ENCODE measurements at places on chromosomes 7 and 10.

- no peak for DNase-seq
Measured at GRCh38 chr7:153509768-153510167, 542.4 kb upstream of the DPP6 start.

DNA sequence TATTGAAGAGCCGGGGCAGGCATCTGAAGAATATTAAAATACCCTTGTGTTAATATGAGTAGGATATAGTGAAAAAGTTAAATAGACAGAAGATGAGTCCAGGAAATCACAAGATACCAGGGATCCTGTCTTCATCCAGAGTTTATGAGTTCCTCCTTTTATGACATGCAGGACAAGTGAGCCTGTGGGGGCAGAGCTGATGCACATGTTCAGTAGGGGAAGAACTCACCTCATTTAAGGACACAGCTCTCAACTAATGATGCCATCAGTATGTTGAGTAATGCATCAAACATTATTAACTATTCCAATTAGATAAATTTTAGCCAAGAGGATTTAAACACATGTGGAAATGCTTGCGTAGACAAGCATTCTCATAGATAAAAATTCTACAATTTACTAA, 435.8 kb upstream of the AKR1E2 start:
- no peak for DNase-seq

GRCh38 chr10:22824984-22825383, 102.9 kb upstream of the ARMC3 start:
- peak; percentile 94 for DNase-seq

DNA sequence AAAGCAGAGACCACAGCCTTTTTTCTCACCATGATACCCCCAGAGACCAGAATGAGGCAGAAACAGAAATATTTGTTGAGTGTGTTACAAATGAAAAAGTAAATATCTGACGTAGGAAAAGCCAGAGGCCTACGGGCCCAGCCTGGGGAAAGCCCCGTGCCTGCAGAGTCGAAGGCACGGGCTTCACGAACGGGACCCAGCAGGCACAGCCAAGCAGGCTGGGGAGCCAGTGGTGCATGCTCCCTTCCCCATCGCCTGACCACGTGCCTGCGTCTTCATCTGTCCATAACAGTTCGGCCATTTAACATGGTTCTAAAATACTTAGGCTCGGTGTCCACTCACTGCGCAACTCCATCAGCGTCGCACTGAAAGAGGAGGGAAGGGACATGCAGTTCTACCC, 50.8 kb downstream of the SLIT1 start:
- DNase-seq: no peak

- DNase-seq: no peak
Measured at GRCh38 chr7:106552645-106553445, 108.1 kb downstream of the CCDC71L start.

GRCh38 chr10:52526251-52526823, 212.3 kb downstream of the DKK1 start:
- DNase-seq: peak; percentile 51

GRCh38 chr7:13031468-13031867, 344.0 kb downstream of the ARL4A start:
- DNase-seq: peak; percentile 60

- peak; percentile 53 for DNase-seq
Measured at GRCh38 chr10:88557658-88558057, 25.5 kb downstream of the RNLS start.

- peak; percentile 80 for DNase-seq
Measured at GRCh38 chr10:125407000-125407502, 246.7 kb upstream of the CTBP2 start.

DNA sequence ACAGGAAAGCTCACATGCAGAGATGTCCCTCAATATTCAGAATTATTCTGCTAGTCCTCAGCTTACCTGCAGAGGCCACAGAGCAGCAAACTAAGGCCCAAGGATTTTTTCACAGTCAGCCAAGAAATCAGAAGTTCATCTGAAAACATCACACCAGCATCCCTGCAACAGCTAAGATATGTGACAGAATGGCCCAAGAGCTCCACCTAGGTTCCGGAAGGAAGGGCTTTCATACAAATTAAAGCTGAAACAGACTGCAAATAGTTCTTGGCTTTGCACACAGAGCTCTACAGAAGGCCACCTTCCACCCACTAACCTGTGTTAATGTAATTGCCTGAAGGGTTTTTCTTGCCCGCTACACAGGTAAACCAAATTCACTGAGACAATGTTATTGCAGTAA, 438.8 kb upstream of the C7orf33 start:
- peak; percentile 9 for DNase-seq

DNA sequence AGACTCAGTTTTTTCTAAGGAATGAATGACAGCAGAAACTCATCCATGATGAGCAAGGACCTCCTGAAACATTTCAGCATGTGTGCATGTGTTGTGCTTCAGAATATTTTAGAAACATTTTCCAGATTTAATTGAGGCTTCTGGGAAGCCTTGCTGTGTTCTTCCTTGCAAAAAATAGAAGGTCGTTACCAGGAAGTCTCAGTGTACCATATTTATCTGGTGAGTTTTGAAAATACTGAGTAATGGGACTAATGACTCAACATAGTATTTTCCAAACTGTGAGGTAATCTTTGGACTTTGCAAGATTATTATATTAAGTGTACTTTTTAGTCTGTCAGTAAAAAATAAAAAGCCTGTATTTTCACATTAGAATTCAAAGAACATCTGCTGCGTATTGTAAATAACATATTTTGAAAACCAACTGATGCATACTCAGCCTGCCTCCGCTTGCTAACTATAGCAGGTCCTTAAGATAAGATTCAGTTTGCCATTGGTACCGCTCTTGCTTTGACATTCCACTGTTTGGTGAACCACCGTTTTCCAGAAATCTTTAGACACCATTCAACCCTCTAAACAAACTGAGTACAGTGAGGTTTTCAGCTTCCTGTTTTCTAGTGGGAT, 739.6 kb upstream of the GALNT17 start:
- DNase-seq: no peak
